Nephron progenitor cell (in vitro differentiated cells): ENCODE measurements at places on chromosomes 16 and 17.

- DNase-seq: no peak
Observed at GRCh38 chr17:60332574-60332973, 59.4 kb downstream of the USP32 start.

DNA sequence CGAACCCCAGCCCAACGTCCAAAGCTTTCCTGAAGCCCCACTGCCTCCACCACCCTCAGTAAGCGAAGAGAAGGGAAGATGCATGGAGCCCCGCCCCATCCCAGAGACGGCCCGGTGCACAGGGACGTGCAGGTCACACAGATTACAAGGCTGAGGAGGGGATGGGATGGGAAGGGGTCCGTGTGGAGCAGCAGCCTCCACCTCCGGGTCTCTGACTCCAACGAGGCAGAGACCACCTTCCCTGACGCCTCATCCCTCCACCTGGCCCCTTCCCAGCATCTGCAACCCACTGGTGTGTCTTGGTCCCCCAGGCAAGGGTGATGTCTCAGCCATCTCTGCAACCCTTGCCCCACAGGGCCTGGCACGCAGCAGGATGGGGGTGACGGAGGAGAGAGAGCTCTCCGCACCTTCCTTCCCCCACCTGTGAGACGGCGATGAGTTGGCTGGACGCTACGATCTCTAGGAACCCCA is 58.5 kb downstream of the TBC1D16 start:
- DNase-seq: no peak

GRCh38 chr16:57634171-57634570 is 5.7 kb downstream of the ADGRG1 start:
- DNase-seq: no peak

GRCh38 chr16:24776501-24777220 is 47.2 kb downstream of the TNRC6A start:
- DNase-seq: no peak

GRCh38 chr17:65509032-65509431 is 52.4 kb downstream of the AXIN2 start:
- DNase-seq: no peak

DNA sequence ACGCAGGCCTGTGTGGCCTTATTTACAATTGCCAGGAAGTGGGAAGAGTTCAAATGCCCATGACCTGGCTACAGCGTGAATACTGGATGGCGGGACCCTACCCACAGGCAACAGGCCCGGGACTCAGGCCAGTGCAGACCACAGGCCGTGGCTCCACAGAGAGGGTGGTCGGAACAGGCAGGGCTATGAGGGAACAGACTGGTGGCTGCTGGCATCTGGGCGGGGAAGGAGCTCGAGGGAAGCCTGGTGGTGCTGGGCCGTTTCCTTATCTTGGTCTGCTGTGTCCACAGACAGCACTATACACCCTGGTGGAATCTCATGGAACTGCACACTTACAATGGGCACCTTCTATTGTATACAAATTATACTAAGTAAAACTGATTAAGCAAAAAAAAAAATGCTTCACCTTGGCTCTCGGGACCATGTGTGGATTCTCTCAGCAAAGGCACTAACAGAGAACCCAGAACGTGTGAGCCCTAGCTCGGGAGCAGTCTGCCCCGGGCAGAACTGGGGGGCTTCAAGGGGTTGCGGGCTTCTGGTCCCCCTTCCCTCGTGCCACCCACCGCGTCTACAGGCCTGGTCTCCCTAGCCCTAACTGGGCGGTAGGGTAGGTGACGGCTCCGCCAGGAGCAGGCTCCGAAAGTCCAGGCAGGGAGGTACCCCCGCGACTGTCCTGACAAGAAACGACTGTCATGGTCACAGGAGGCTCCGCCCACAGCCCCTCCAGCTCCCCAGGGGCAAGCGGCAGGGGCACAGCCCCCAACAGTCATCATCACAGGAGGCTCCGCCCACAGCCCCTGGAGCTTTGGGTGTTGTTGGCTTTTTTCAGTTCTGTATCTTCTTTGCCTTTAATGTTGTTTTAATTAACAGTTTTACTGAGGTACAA is 21.8 kb downstream of the CEP131 start:
- DNase-seq: peak; percentile 45

DNA sequence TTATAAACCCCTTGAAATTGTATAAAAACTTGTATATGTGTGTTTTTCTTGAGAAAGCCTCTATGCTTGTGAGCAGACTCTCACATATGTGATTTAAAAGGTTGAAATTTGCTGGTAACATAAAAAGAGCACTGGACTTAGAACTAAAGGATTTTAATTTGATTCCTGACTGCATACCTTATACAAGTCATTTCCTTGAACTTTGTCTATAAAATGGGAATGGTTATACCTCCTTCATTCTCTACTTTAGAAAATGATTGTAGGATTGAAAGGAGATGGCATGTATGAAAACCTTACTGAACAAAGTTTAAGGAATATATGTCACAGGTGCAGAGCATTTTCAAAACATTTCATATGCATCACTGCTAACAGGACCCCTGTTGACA is 10.4 kb upstream of the ARL2BP start:
- no peak for DNase-seq

GRCh38 chr17:82373731-82374625 is 2.4 kb downstream of the UTS2R start:
- DNase-seq: no peak

DNA sequence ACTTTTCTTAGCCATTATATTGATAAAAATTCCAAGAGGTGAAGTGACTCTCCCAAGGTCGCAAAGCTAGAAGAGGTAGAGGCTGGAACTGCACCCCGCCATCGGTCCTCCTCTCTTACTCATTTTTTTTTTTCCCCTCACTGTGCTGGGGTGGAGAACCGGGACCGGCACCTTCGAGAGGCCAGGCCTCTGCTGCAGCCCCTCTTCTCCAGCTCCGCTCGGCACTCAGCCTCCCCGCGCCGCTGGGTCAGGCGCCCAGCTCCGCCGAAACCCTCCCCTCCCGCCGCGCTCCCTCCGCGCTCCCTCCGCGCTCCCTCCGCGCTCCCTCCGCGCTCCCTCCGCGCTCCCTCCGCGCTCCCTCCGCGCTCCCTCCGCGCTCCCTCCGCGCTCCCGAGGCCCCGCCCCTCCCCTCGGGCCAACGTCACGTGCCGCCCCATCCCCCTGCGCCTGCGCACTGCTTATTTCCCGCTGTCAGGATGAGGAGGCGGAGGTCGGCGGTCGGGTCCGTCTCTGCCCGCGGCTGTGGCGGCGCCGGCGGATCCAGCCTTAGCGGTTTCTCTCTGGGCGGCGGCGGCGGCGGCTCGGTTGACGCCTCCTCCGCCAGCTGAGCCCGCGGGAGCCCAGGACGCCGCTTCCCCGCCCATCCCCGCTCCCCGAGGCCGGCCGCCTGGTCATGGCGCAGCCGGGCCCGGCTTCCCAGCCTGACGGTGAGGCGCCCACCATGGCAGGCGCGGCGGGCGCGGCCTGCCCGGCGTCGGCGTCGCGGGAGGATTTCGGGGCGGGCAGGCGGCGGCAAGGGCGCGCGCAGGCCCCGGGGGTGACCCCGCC is at the start of gene RABEP1:
RABEP1 (plus strand) TSS at position 471 of the 828 bp plus-strand sequence; CDS start at position 674, 203 bp downstream.
- DNase-seq: peak; percentile 98

DNA sequence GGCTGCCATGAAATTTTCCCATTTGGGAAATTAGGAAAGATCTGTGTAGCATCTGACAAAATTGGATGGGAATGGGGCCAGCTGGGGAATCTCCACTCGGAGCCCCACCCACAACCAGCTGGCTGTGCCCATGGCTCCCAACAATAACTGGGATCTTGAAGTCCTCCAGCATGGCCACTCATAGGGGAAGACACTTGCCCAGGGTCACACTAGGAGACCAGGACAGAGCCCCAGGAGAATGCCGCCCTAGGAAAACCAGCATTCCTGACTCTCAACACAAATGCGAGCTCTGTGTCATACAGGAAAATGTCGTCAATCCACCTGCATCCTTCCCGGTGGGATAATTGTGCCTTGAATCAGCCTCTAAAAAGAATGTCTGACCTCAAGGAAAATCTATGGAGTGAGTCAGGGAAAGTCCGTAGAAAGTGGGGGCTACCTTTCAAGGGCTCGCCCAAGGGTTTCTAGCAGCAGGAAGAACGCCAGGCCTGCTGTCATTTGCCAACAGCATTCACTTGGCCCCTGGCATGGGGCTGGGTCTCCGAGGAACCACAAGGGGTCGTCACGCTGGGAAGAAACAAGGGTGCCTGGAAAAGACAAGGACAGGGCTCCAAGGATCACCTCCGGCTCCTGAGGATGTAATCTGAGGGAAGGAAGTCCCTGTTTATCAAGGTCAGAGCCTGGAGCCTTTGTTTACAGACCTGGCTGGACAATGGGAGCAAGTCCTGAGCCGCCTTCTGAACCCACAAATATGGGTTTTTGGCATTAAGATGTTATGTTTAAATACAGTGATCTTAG is 15.9 kb downstream of the CDH5 start:
- DNase-seq: no peak

- DNase-seq: no peak
Observed at GRCh38 chr17:78088529-78088928, 40.0 kb downstream of the TMC6 start.

- no peak for DNase-seq
Observed at GRCh38 chr16:87856791-87857228, 12.5 kb downstream of the SLC7A5 start.

DNA sequence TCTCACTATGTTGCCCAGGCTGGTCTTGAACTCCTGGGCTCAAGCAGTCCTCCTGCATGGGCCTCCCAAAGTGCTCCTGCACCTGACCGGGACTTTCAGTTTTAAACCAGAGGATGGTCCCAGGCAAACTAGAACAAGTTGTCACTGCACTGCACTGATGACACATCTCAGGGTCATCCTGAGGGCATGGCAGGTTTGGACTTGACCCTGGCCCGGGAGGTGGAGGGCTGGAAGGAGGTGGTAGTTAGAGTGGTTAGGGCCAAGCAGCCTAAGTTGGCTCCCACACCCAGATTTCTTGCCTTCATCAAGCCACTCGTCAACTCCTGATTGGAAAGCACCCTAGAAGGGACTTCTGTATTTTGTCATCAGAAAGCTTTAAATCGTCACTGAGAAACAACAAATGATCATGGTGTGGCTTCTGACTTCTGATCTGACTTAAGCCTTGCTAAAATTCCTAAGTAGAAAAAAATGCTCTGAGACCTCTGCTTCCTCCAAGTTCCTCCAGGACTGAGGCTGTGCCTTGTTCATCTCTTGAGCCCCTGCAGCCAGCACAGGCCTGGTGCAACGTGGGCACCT is 43.5 kb downstream of the EMP2 start:
- DNase-seq: no peak

GRCh38 chr17:76089680-76090516 is 10.9 kb downstream of the ZACN start:
- DNase-seq: no peak

DNA sequence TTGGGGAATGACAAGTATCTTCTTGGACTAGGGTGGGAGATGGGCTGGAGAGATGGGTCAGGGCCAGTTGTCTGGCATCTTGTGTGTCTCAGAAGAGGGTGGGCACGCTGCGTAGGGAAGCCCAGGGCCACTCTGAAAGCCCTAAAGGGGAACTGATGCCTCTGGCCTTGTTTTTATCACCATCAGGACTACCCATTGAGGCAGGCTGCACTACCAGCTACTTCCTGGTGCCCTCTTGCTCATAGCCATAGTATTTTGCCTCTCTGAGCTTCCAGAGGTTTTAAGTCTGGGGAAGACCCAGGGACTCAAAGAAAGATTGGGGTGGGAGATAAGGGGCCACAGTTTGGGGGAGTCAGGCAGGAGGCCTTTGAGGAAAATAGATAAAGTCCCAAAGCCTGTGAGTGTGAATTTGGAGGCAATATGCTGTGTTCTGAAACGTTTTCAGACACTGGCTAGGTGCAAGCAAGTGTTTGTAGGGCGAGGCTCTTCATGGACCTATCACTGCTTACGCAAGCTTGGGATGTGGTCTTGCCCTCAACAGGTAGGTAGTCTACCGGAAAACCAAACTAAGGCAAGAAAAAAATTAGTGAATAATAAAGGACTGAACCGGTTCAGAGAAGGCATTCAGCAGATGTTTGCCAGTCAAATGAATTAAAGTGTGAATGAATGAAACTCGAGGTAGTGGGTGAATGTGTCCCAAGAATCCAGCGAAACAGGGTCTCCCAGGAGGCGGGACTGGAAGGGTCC is 688 bp upstream of the ITGB3 start:
- no peak for DNase-seq

- DNase-seq: no peak
Observed at GRCh38 chr17:63772801-63773271, 561 bp downstream of the CCDC47 start.

DNA sequence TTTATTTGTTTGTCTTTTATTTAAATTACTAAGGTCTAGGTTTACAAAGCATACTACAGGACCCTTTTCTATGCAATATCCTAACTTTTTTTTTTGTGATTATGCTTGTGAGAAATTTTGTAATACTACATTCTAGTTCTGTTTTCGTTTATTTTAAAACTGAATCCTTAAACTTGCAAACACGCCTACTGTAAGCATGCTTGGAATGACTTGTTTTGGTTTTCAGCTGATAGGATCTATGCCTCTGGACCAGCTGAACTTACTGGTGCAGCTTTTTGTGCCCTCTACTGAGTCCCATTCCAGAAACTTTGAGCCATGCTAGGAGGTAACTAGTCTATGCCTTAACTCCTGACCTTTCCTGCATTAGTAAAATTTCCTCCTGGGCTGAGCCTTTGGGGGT is 6.0 kb downstream of the PDP2 start:
- no peak for DNase-seq

DNA sequence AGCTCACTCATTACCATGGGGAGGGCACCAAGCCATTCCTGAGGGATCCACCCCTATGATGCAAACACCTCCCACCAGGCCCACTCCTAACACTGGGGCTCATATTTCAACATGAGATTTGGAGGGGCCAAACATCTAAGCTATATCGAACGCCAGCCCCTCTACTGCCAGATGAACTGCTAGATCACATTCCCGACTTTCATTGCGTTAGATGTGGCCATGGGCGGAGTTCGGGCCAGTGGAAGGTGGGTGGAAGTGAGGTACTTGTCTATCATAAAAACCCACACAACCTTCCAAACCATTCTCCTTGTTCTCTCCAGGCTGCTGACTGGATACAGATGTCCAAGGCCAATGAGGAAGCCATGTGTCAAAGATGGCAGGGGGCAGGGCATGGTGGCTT is 27.0 kb upstream of the ANKRD40CL start:
- no peak for DNase-seq

DNA sequence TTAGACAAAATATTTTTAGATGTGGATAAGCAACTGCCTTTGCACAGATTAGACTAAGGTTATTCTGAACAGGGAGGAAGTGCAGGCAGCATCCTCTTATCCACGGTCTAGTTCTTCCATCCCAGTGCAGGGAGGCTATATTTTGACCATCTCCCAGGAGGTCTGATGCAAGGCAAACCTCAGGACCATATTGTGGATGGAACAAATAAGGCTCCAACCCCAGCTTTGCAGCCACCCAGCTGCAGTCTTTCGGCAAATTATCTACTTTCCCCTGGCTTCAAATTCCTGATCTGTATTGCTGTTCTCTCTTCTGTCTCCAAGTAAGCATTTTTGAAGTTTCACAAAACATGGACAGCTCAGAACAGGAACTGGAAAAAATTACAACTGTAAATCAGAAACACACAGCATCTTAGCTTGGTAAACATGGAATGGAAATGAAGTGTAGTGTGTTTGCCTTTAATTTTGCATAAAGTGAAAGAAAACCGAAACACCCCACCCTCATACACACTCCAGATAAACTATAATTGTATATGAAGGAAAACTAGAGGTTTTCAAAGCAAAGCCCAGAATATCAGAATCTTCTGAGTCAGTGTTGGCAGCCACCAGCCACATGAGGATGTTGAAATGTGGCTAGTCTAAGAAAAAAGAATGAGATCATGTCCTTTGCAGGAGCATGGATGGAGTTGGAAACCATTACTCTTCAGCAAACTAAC is 33.5 kb upstream of the MON1B start:
- no peak for DNase-seq

GRCh38 chr16:71260995-71261394 is 28.2 kb downstream of the CMTR2 start:
- no peak for DNase-seq
